Adipocyte (in vitro differentiated cells): ENCODE measurements at places on chromosomes 13 and 19.

DNA sequence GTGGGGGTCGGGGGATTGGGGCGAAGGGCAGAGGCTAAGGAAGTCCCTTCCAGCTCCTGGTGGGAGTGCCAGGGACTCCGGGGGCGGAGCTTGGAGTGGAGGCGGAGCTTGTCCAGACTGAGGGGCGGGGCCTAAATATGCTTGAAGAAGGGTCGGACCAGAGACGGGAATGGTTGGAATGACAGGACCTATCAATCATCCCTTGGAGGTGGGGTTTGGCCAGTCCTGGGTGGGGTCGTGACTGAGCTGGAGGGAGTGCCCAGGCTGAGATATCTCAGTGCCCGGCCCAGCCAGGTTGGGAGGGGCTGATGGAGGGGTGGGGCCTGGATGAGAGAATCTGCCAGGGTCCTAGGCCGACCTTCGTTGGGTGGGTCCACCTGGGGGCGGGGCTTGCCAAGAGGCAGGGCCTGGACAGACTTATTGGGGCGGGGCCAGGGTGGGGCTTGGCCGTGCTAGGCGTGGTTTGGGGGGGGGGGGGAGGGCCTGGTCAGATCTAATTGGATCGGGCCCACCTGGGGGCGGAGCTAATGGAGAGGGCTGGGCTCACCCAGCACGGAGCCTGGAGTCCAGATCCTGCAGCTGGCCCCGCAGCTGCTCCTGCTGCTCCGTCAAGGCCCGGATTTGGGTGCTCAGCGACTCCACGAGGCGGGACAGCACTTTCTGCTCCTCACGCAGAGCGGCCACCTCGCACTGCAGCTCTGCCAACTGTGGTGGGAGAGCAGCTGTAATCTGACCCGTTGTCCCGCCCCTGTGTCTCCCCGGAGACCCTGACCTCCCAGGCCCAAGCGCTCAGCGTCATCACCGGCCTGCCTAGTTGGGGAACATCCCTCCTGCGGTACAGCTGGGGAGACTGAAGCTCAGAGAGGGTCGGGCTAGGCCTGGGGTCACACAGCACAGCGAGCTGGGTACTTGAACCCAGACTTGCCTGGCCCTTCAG lies 2.6 kb upstream of the WIZ start:
- peak; percentile 71 for DNase-seq

- no peak for DNase-seq
Observed at GRCh38 chr19:43638995-43639518, 593 bp downstream of the CADM4 start.

DNA sequence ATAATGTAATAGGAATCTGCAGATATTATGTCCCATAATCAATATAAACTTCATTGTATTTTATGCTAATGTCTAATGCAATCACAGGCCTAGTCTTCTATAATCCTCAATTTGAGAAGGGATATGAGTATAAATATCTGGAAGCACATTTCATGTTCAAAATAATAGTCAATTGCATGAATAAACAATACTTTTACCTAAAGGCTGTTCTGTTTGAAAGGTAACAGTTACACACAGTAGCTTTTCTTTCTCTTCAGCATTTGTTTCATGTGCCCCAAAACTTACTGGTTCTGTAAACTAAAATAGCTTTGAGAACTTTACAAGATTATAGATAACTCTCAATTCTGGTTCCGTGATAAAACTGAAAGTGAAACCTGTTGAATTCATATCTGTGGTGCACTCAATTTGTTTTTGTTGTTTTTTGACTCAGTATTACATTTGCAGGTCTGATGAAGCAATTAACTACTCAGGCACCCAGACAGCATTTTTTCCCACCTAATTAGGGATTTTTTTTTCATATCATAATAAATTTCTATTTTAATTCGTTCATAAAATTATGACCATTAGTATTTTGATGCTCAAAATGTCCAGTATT lies 1193.8 kb downstream of the SLITRK1 start:
- DNase-seq: peak; percentile 30

GRCh38 chr13:113500530-113501265 lies 10.2 kb upstream of the DCUN1D2 start:
- no peak for DNase-seq

DNA sequence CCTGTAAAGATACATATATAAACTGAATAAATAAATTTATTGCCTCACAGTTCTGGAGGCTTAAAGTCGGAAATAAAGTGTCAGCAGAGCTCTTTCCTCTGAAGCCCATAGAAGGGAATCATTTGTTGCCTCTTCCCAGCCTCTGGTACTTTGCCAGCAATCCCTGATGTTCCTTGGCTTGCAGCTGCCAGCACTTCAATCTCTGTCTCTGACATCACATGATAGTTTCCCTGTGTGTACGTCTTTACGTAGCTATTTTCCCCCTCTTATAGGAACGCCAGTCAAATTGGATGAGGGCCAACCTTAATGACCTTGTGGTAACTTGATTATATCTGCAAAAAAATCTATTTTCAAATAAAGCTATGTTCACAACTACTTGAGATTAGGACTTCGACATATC lies 250.9 kb downstream of the LIG4 start:
- no peak for DNase-seq

DNA sequence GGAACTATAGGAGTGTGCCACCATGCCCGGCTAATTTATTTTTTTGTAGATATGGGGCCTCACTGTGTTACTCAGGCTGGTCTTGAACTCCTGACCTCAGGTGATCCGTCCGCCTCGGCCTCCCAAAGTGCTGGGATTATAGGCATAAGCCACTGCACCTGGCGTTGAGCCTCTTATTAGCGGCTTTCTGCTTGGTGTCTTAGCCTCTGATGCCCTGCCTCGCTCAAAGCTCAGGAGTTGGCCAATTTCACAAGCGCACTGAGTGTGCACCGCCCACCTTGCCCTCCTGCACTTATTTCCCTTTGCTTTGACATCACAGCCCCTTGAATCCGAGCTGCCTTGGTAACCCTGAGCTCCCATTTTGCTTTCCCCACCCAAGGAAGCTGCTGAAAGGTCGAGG lies 10.1 kb downstream of the YIPF2 start:
- no peak for DNase-seq

GRCh38 chr13:26480246-26480855 lies 77.1 kb upstream of the WASF3 start:
- DNase-seq: no peak

DNA sequence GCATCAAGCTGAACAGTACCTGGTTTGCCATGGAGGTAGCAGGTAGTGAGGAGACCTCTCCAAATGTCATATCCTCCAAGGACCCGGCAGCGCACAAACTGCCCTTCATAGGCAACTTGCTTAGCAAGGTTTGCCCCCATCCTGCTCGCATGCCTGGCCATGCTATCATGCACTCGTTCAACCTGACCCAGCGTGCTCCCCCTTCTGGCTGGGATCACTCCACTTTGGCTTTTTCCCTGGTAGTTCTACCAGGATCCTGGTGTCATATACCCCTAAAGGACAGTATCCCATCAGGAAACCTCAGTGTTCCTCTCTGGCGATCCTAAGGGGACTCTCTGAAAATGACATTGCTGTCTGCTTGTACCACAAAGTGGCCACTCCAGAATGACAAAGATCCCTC lies 38.6 kb upstream of the ZNF30 start:
- no peak for DNase-seq

- DNase-seq: peak; percentile 82
Observed at GRCh38 chr19:11560404-11561051, 1.5 kb upstream of the ELOF1 start.

GRCh38 chr13:93326234-93326811 lies 99.7 kb downstream of the GPC6 start:
- DNase-seq: no peak

DNA sequence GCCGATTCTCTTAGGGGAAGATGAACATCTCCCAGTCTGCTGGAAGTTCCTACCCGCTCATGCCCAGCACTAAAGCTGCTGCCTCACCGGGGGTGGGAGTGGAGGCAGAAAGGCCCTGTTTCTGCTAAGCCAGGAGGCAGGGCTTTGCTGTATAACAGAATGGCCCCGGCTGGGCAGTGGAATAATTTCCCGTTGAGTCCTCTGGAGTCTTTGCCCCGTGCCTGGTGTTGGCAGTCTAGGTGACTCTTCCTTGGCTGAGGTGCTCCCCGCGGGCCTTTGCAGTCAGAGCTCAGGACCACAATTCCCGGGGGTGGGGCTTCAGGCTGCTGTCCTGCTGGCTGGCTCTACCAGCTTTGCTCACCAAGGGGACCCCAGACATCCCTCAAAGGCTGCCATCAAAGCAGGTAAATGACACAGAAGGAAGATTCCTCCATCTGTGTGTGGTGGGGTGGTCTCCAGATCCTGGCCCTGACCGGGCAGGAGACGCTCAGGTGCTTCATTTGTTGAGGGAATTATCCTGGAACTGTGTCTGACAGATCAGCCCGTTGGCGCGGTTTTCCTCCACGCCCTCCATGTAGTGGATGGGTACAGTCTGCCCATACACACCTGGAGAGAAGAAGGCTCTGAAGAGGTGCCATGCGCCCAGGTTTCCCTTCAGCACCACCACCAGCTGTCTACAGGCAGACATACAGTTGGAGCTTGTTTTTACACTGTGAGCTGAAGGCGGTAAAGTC lies 209.9 kb downstream of the TEX29 start:
- DNase-seq: no peak

- peak; percentile 45 for DNase-seq
Observed at GRCh38 chr13:28492569-28493367, 2.2 kb downstream of the FLT1 start.

DNA sequence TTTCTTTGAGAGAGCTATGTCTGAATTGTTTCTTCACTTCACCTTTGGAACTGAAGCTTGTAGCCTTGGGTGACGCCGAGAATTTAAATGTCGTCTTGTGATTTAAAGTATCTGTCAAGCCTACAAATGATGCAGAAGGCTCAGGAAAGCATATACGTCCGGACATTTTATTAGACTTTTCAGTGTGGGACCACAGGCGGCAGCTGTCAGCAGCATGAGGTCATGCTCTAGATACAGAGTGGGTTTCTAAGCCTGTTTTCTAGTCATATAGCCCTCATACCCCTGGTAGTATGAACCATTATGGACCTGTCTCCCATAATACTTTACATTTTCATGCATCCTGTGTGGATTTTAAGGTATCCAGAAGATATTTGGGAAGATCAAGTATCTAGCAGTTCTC lies 212.3 kb downstream of the ATP8A2 start:
- DNase-seq: no peak

DNA sequence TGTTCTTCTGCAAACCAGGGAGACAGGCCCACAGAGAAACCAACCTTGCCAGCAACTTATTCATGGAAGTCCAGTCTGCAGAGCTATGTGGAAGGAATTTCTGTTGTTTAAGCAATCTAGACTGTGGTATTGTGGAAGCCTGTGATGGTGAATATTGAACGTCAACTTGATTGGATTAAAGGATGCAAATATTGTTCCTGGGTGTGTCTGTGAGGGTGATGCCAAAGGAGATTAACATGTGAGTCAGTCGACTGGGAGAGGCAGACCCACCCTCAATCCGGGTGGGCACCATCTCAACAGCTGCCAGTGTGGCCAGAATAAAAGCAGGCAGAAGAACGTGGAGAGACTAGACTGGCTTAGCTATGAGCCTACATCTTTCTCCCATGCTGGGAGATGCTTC lies 606.0 kb downstream of the EFNB2 start:
- no peak for DNase-seq

DNA sequence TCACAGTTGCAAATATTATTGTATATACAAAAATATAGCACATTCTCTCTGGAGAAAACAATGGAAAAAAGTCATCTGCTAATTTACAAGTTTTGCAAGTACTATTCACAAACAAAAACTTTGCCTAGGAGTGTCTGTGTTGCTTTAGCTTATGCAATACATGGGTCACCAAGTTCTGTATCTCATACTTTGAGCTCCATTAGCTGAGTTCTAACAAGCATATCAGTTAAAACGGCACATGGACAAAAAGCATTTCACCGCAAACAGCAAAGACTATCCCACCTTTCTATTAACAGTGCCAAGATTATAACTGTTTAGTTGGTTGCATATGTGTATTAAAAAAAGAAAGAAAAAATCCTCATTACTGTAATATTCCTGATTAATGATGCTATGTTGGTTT lies 4.6 kb downstream of the SPRY2 start:
- DNase-seq: peak; percentile 67

DNA sequence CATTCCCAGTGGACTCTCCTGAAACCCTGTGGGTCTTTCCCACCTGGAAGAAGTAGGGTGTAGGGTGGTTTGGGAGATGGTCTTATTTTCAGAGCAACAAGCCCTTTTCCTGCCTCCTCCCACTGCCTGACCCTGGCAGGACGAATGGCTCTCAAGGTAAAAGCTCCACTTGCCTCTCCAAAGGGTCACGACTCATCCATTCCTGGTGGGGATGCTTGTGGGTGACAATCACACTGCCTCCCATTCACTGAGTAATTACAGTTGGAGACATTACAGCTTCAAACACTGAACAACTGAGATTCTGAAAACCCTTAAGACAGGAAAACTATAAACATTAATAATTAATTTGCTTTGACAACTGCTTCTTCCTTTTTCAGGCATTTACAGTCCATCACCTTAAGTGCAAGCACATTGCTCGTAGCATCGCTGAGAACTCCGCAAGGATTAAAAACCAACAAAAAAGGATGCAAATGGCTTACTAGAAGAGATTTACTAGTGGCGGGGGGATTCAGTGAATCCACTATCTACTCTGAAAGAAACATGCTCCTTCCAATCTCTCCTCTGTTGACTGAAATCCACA lies 199.6 kb upstream of the IRS2 start:
- DNase-seq: no peak

- no peak for DNase-seq
Observed at GRCh38 chr19:8449830-8450229, 5.1 kb downstream of the HNRNPM start.

DNA sequence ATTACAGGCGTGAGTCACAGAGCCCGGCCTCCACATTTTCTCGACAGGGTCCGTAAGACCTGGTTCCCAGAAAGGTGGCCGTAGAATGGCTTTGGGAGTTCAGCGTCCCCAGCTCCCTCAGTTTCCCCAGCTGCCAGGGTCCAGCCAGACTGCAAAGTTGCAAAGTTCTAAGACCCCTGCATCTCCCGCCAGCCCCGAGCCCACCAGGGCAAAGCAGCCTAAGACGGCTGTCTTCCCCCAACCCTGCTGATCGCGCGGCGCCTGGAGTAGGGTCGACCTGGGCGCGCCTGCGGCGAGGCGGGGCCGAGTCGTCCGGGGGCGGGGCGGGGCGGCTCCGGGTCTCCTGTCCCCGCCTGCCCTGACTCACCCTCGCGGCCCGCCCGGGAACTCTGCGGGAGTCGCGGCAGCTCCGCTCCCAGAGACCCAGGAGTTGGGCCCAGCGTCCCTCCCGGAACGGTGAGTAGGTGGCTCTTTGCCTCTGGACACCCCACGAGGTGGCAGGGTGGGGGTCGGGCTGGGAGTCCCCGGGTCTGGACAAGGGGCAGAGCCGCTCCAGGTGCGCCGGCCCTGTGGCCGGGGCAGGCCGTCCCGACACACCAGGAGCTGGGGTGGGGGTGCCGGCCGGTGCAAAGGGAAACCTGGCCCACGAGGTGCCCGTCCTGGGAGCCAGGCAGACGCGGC lies at the start of gene LRRC8E:
Gene LRRC8E, plus strand, starts transcription at position 366 of the 681 bp plus-strand sequence. CDS start 7,094 bp downstream, outside the sequence.
- DNase-seq: peak; percentile 91

- no peak for DNase-seq
Observed at GRCh38 chr13:97521726-97522125, 87.8 kb downstream of the RAP2A start.

DNA sequence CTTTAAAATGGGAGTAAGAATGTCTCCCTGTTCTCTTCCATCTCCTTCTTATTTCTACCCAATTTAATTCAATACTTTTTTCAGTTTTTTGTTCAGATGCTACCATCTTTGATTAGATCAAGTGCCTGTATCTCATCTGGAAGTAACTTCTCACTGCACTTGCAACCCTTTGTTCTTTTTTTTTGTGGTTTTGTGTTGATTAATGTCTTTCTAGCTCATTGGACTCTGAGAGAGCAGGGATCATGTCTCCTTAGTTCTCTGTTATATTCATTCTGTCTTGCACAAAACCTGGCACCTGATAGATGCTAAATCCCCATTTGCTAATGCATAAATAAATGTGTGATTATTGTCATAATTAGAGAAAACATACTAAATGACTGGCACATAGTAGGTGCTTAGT lies 834 bp upstream of the ITGBL1 start:
- DNase-seq: no peak
